ENCODE measurements at places on chromosomes 16 and 17.

DNA sequence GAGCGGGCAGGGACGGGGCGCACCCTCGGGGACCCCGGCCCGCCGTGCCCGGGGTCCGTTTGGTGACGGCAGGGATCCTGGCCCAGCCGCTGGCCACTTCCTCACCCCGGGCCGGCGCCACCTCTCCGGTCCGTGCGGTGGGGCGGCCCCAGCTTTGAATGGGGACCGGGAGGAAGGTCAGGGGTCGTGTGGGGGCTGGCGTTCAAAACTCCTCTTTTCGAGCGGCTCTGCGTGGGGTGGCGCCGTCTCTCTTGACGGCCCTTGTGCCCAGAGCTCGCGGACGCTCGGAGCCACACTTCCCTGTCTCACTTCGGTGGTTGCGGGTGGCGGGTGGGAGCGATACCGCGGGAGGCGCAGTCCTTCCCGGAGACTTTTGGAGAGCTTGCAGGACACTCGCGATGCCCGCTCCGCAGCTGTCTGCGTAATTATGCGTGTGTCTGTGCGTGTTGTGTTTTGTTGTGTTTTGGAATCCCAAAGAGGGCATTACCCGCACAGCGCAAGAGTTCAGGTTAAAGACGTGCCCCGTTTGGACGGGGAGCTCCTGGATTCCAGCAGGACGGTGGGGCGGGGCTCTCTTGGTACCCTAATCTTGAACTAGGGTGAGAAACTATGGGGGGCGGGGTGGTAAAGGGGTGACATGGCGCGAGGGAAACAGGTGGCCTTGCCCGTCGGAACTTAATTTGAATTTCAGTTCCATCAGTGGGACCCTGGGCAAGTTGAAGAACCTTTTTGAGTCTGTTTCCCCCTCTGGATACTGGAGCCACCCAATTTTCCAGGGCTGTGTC lies 637 bp downstream of the PLCG2 start:
- no peak for DNase-seq

GRCh38 chr17:14616528-14616927 lies 315.6 kb downstream of the HS3ST3B1 start:
- DNase-seq, result no peak

- DNase-seq, result no peak
Measured at GRCh38 chr16:65415460-65415859, 293.6 kb upstream of the CDH11 start.

DNA sequence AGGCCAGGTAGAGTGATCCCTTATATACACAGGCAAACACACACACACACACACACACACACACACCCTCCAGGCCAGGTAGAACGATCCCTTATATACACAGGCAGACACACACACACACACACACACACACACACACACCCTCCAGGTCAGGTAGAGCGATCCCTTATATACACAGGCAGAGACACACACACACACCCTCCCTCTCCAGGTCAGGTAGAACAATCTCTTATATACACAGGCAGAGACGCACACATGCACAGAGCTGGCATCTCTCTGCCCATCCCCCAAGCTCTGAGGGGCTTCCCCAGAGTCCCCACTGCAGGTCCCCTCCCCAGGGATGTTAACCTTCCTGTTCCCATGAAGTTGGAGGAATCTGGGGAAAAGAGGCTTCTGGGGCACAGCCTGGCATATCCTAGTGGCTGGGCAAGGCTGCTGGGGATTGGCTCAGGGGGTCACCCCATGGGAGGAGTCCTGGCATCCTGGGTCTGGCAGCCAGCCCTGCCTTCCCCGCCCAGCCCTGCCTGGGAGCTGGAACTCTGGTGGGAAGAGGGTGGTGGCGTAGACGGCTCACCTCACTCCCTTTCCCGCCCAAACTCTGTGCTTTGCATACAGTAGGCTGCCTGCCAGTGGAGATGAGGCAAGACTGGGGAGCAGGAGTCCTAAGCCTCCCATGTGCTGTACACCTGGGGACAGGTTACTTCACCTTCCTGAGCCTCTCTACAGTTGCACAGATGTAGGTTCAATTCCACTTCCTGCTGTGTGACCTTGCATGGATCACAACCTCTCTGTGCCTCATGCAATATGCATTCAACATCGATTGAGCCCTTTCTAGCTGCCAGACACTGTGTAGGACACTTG lies 41.8 kb downstream of the TEKT5 start:
- DNase-seq, result no peak

DNA sequence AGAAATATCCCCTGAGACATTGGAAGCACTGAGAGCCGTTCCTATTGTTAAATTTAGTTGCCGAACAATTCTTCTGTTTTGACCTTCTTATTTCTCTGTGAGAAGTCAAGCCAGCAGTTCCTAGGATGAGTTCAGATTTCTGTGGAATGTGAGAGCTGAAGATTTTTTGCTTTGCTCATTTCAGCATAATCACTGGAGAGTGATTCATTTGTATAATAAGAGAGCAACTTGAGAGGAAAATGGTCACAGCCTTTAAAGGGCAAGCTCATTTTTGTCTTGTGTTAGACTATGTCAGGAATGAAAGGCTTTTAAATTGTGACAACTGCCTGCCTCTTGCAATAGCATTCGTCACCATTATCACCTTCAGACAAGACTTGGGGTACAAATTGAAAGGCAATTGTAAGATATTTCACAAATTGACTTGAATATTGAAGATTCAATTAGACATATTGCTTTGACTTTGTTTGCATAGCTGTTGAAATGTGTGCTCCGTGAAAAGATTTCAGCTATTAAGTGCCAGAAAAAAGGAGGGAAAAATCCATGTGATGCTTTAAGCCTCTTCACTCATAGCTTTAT lies 900.0 kb upstream of the GOT2 start:
- DNase-seq, result no peak

Data from CD4-positive, alpha-beta T cell treated with Interleukin-2 at 100 ng/mL for 4 hours (primary cell).